ENCODE measurements at places on chromosomes 4 and X.

- DNase-seq, result no peak
Measured at GRCh38 chr4:39043861-39044363, 11.7 kb upstream of the TMEM156 start.

GRCh38 chr4:142960126-142960525 is 114.0 kb upstream of the INPP4B start:
- DNase-seq, result no peak

DNA sequence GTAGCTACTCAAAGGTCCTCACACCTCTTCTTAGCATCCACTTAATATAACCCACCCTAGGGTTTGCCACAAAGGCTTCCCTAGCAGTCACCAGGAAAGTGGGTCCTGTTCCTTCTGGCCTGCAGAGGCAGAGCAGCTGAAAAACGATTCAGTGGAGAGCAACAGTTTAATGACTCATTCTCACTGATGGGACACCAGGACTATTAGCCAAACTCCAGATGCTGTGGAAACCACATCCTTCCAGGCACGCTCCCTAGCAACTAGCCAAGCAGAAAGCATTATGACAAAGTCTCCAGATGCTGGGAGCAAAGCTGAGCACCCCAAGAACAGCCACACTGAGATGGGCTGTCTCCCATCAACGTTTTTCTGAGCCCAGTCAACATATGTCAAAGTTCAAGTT is 30.3 kb upstream of the UTP14A start:
- DNase-seq, result no peak

DNA sequence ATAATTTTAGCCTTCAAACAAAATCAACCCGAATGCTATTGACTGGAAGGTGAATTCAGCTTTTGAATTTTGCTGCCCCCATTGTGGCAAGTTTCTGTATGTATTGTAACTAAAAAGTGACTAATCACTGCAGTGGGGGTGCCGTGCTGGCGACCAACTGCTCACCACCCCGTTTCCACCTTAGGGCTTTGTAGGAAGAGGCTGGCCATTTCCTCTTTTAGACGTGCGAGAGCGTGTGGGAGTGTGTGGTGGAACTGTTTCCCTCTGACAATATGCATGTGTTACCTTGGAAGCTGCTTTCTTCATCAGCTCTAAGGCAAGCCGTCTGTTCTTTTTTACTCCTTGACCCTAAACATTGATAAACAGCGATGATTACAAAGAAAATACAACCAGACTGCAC is 78.8 kb downstream of the SEL1L3 start:
- no peak for DNase-seq

GRCh38 chr4:77021614-77022089 is 54.1 kb downstream of the CCNI start:
- no peak for DNase-seq

Data from activated gamma-delta T cell treated with anti-CD3 and anti-CD28 coated beads, Interleukin-2, amount 50 U/mL, for 16 hours (primary cell).